Vagina (tissue), 2 donors: ENCODE measurements at places on chromosomes 11 and 22. TPM values are rescaled to one million over a fixed set of nuclear protein-coding genes. Genes with fewer than 3 reads are reported as not detected.

Gene CATSPER1
- total RNA-seq = not detected

Gene IL10RA
- 29.0 TPM for total RNA-seq

Gene RAD9A
- 20.6 TPM for total RNA-seq

Gene ENTHD1
- not detected for total RNA-seq

- no peak for DNase-seq
Observed at GRCh38 chr11:110909336-110909735, 197.1 kb upstream of the ARHGAP20 start.

- DNase-seq = no peak
Observed at GRCh38 chr11:18352581-18352980, 30.2 kb downstream of the GTF2H1 start.

- DNase-seq = no peak
Observed at GRCh38 chr11:536841-537621, at the start of gene LRRC56. Gene LRRC56 (plus strand): TSS chr11:537527. CDS start chr11:540685, 3,158 bp downstream.

DNA sequence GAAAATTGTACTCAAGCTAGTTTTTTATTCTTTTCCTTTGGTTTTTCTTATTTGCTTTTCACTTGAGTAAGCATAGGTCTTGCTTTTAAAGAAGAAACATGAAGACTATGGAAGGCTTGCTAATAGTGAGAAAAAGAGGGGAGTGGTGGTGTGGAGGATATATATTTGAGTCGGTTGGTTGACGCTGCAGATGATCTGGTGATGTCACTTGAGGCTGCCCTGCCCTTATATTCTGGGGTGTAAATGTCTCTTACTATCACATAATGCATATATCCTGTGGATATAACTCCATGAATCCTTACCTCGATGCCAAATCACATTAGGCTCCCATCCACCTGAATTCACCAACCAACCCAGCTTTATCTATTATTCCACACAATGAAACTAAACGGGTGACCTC lies 2.9 kb downstream of the GRIA4 start:
- DNase-seq = no peak

DNA sequence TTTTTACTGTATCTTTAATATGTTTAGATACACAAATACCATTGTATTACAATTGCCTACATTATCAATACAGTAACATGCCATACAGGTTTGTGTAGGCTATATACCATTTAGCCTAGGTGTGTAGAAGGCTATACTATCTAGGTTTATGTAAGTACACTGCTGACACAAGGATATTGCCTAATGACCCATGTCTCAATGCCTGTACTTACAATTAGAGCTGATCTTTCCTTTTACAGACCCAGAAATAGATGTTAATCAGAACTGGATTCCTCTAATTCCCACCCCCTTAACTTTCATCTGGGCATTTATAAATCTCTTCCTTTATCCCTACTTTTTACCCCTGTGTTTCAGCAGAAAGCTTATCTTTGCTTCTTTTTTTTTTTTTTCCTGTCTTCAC lies 229.5 kb downstream of the METTL15 start:
- DNase-seq = no peak

- no peak for DNase-seq
Observed at GRCh38 chr11:111766834-111767142, 599 bp upstream of the PPP2R1B start.

DNA sequence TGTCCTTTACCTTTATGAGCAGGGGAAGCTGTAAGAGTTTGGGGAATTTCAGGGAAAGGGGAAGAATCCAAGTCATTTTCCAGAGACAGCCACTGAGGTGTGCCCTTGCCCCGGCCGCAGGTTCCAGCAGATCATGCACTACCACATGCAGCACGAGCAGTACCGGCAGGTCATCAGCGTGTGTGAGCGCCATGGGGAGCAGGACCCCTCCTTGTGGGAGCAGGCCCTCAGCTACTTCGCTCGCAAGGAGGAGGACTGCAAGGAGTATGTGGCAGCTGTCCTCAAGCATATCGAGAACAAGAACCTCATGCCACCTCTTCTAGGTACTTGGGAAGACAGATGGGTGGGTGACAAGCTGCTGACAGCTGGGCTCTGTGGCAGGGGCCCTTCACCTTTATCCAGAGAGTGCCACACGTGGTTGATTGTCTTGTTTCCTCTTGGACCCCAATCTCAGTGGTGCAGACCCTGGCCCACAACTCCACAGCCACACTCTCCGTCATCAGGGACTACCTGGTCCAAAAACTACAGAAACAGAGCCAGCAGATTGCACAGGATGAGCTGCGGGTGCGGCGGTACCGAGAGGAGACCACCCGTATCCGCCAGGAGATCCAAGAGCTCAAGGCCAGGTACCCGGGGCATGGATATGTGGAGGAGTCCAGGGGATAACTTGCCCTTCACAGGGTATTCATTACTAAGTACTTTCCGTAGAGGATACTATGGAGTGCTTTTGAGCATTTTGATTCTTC lies 5.8 kb upstream of the HMBS start:
- DNase-seq = no peak

DNA sequence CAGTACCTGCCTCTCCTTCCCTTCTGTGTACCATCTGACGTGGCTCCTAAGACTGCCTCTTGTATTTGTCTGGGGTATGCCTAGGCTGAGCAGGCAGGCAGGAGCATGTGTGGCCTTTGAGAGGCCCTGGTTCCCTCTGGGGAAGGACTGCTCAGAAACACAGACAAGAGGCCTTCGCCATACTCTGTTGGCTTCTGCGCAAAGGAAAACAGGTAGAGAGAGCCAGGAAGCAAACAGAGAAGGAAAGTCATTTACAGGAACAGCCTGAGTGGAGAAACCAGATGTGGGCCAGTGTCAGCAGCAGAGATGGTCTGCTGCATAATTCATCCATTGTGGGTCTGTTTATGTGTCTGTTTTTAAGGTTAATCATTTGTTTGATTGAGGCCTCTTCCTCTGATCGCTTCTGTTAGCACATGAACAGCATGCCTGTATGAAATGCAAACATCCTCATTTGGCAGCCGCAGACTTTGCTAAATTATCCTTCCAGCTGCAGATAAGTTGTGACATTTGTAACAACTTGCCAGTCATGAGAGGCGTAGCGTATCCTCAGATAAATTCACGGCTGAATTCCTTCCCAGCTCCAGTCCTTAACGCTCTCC lies 119.4 kb downstream of the GALNT18 start:
- DNase-seq = no peak

DNA sequence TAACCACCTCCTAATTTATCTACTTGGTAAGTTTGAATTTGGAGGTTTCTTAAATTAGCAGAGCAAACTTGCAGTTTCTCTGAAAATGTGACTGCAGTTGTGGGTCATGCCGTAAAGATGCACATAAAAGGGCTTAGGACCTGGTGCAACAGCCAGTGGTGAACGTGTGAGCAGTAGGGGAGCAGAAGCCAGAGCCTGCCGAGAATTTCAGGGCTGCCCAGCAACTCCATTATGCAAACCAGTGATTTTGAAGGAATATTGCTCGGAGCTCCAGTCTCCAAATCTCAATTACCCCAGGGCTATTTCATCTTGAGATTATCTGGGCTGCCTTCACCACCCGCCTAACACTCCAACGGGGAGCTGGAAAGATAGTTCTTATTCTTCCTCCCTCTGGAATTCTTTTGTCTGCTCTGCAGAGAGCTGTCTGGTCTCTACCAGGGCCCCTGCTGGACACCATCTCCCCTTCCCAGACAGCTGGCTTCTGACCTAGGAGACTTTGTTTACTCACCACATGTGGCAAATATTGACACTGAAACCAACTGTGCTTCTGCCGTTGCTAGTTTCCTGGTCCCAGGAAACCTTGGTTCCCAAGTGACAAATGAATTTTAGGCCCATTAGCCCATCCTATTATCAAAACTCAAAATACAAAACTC lies 93.9 kb downstream of the DSCAML1 start:
- DNase-seq = no peak

DNA sequence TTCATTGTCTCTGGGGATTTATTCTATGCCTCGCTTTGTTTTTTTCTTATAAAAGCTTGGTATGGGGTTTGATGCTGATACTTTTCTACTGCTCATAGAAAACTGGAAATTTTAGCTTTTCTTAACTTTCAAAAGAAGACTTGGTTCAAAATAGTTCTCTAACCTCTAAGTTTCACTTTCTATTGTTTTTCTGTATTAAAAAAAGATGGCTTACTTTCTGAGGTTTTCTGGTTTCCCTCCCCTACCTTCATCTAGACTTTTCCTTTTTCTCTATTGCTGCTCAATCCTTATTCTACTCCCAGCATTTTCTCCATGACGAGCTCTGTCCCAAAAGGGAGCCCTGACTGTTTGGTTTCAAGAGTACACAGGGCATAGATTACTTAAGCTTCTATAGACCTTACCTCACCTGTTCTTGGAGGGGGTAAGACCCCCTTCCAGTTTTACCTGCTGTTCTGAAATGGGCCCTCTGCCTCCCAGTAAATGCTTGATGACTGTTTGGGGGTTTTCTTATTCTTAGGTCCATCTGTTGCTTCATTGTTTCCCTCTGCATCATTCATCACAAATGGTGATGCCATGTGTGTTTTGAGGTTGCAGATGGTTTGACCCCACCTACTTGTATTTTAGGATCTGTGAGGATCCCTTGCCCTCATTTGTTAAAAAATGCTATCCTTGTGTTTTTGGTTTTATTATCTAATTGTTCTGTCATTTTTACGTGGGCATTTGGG lies 29.5 kb downstream of the DNHD1 start:
- DNase-seq = no peak

GRCh38 chr11:69912911-69913451 lies 93.8 kb upstream of the FGF3 start:
- no peak for DNase-seq

- no peak for DNase-seq
Observed at GRCh38 chr11:99505316-99505715, 484.6 kb downstream of the CNTN5 start.

- no peak for DNase-seq
Observed at GRCh38 chr11:35933320-35933871, 10.5 kb upstream of the LDLRAD3 start.
